ENCODE measurements at places on chromosomes 7 and 10. TPM values are rescaled to one million over a fixed set of nuclear protein-coding genes. Genes with fewer than 3 reads are reported as not detected.

- H3K4me3 ChIP-seq, result no peak overlapping the region
- H3K36me3 ChIP-seq, result no peaks in the 10 kb centered on the region
- H3K27ac ChIP-seq, result peak overlapping the region; percentile 39
- H3K4me1 ChIP-seq, result peaks cover 54% of the 10 kb centered on the region
Measured at GRCh38 chr10:13831711-13832141, 245.0 kb downstream of the PRPF18 start.

Gene CALCR
- total RNA-seq, result not detected

Gene SPDYE16
- not detected for total RNA-seq

DNA sequence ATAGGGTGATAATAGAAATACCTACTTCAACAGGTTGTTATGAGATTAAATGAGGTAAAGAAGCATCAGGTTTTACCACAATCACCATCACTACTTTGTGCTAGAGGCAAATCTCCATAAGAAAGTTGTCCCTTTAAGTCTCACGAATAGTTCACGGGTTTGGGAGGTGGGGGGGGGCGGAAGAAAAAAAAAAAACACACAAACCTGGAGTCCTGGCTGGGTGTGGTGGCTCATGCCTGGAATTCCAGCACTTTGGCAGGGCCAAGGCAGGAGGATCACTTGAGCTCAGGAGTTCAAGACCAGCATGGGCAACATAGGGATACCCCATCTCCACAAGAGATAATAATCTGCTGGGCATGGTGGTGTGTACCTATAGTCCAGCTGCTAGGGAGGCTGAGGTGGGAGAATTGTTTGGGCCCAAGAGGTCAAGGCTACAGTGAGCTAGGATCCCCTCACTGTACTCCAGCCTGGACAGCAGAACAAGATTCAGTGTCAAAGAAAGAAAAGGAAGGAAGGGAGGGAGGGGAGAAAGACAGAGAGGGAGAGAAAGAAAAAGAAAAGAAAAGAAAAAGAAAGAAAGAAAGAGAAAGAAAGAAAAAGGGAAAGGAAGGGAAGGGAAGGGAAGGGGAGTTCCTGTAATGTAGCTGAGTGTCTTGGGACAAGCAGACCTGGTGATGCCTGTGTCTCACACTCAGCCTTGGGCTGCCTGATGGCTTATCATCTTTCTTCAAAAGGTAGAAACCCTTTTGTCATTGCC is 231.4 kb downstream of the CREB5 start:
- no peaks in the 10 kb centered on the region for H3K36me3 ChIP-seq
- no peaks in the 10 kb centered on the region for H3K27me3 ChIP-seq
- H3K27ac ChIP-seq, result no peak overlapping the region
- no peak overlapping the region for H3K4me3 ChIP-seq

Gene MALRD1
- total RNA-seq, result 1.3 TPM

- H3K4me1 ChIP-seq, result no peaks in the 10 kb centered on the region
- H3K27me3 ChIP-seq, result no peaks in the 10 kb centered on the region
- H3K27ac ChIP-seq, result peak overlapping the region; percentile 59
Measured at GRCh38 chr10:60828489-60828852, 50.2 kb downstream of the CDK1 start.

DNA sequence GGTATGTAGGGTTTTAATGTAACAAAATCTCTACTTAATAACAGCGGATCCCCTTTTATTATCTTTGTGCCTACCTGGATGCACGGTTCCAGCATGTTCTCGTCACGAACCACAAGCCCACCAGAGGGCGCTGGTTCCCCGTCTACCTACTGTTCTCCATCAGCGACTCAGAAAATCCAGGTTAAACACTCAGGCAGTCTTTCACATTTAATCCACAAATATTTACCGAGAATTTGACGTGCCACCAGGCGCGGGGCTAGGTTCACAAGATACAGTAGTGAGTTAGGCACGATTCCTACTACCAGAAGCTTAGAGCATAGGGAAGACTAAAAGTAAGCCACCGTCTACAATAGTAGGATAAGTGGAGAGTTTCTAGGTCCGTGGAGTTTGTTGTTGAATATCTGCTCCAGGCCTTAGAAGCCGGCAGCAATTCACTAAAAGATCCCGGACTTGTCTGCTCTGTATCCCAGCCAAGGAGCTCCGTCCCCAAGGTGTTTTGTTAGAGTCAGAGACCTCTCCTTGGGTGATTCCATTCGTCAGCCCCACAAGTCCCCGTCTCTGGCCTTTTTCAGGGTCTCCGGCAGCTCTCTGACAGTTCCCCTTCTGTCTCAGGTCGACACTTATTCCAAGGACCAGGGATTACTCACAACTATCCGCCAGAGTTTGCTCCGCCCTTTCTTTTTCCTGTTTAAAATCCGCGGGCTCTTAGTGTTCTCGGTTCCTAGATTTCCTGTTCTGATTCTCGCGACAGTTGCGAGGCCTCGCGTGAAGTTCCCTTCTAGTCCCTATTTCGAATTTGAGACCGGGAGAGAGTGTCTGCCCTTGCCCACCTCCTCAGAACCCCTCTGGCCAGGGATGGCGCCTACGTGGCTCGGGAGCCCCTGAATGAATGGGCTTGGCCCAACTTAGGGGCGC is 1.5 kb upstream of the KAZALD1 start:
- peak overlapping the region; percentile 98 for H3K27ac ChIP-seq
- DNase-seq, result peak; percentile 93
- H3K4me1 ChIP-seq, result no peaks in the 10 kb centered on the region
- H3K4me3 ChIP-seq, result peak overlapping the region; percentile 72
- H3K27me3 ChIP-seq, result no peaks in the 10 kb centered on the region
- H3K36me3 ChIP-seq, result no peaks in the 10 kb centered on the region

Gene MOSPD3
- total RNA-seq, result 11.8 TPM

DNA sequence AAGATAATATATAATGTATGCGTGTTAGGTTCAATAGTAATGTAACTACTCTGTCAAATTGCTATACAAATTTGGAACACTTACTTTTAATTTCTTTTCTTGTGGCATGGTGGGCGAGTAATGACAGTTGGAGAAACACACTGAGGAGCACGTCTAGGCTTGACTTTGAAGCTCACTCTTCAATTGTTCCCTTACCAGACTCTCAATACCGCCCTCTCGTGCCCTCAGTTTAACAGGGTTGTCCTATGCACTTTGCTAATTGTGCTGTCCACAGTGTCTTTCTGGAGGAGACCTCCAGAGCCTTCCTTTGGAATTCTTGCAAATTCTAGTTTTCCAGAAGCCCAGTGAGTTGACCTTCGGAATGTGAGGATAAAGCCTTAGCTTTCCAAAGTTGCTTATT is 107.2 kb upstream of the RELN start:
- no peak for DNase-seq
- no peaks in the 10 kb centered on the region for H3K36me3 ChIP-seq
- H3K4me3 ChIP-seq, result no peak overlapping the region
- no peak overlapping the region for H3K27ac ChIP-seq
- no peaks in the 10 kb centered on the region for H3K27me3 ChIP-seq

DNA sequence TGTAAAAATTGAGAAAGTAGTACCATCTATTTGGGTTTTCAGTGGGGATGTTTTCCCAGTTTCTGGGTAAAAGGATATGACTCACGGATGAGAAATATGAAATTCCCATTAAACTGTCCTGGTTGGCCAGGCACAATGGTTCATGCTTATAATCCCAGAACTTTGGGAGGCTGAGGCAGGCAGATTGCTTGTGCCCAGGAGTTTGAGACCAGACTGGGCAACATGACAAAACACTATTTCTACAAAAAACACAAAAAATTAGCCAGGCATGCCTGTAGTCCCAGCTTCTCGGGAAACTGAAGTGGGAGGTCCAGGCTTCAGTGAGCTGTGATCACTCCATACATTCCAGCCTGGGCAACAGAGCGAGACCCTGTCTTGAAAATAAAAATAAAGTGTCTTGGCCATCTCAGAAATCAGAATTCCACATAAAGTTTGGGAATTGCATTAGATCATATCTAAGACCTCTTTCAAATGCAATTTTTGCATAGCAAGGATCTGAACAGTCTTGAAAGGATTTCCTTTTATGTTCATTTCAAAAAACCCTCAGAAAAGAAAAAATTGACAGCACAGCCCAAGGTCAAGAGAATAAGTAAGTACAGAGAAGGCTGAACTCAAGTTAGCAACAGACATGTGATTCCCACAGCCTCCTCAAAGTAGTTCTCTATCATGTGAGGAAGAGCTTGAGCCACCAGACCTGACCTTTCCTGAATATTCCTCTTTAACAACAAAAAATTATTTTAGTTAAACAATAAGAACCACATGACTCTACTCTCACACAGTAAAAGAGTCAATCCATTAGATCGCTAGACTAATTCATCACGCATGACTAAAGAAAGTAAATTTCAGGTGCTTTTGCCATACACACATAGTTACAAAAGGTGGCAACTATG is 141.5 kb upstream of the CAV2 start:
- H3K27ac ChIP-seq, result peak overlapping the region; percentile 82
- no peak overlapping the region for H3K4me3 ChIP-seq
- H3K27me3 ChIP-seq, result no peaks in the 10 kb centered on the region
- no peaks in the 10 kb centered on the region for H3K4me1 ChIP-seq

Gene TCERG1L
- not detected for total RNA-seq

GRCh38 chr7:140597428-140597949 is 43.1 kb downstream of the DENND2A start:
- H3K36me3 ChIP-seq, result no peaks in the 10 kb centered on the region
- peak overlapping the region; percentile 58 for H3K27ac ChIP-seq
- H3K4me3 ChIP-seq, result no peak overlapping the region
- H3K27me3 ChIP-seq, result no peaks in the 10 kb centered on the region

Gene SRPK2
- 19.8 TPM for total RNA-seq

GRCh38 chr7:131328377-131329175 is 900 bp downstream of the MKLN1 start:
- peak overlapping the region; percentile 99 for H3K27ac ChIP-seq
- H3K4me3 ChIP-seq, result peak overlapping the region; percentile 95
- no peak for DNase-seq

DNA sequence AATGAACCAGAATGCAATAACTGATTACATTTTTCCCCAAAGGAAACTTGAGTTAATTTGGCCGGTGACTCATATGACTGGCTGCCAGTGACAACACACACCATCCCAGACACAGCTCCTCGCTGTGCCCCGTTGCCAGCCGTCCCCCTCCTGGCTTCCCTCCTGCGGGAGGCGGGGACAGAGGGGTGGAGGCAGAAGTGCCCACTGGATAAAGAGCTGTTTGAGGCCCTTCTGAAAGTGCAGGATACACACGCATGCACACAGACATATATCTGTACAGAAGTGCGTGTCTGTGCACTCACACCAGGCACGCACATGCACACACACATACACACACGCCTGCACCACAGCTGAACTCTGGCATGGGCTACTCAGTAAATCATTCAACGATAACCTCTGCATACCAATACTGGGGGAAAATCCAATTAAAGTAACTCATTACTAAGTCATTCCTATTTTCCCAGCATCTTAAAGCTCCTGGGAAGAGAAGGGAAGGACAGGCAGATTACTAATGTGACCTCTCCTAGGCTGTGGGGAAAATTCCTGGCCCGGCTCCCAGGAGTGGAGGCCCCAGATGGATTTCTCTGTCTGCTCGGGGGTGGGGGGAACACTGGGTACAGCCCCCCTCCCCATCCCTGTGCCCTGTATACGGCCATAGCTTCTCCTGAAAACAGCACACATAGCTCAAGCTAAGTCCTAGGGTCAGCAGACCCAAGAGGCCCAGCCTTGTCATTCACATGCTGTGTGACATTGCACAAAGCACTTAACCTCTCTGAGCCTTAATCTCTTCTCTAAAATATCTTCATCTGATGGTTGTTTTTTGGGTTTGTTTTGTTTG is 52.3 kb upstream of the MYL10 start:
- no peaks in the 10 kb centered on the region for H3K27me3 ChIP-seq
- H3K4me1 ChIP-seq, result no peaks in the 10 kb centered on the region
- H3K4me3 ChIP-seq, result no peak overlapping the region
- DNase-seq, result peak; percentile 74

DNA sequence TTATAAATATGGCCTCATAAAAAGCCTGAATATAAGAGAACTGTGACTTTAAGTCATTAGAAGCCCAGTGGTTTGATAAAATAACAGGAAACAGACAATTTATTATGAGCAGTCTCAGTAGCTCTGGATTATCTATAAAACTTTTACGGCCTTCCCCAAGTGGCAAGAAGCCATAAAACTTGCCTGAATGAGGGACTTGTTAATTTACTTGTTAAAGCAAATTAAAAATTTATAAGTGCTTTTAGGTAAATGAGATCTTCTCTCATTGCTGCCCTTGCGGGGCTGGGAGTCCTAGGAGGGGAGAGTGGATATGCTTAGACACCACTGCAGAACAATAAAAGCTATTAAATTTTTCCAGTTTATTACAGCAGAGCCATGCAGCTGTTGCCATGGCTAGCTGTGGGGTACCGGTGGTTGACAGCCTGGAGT is 499.9 kb downstream of the AUTS2 start:
- no peaks in the 10 kb centered on the region for H3K27me3 ChIP-seq
- peak overlapping the region; percentile 32 for H3K27ac ChIP-seq
- H3K4me3 ChIP-seq, result no peak overlapping the region
- H3K36me3 ChIP-seq, result no peaks in the 10 kb centered on the region
- DNase-seq, result no peak

- DNase-seq, result no peak
- H3K4me1 ChIP-seq, result no peaks in the 10 kb centered on the region
- H3K4me3 ChIP-seq, result no peak overlapping the region
- H3K27me3 ChIP-seq, result no peaks in the 10 kb centered on the region
Measured at GRCh38 chr10:80630324-80630723, 92.6 kb downstream of the SH2D4B start.

DNA sequence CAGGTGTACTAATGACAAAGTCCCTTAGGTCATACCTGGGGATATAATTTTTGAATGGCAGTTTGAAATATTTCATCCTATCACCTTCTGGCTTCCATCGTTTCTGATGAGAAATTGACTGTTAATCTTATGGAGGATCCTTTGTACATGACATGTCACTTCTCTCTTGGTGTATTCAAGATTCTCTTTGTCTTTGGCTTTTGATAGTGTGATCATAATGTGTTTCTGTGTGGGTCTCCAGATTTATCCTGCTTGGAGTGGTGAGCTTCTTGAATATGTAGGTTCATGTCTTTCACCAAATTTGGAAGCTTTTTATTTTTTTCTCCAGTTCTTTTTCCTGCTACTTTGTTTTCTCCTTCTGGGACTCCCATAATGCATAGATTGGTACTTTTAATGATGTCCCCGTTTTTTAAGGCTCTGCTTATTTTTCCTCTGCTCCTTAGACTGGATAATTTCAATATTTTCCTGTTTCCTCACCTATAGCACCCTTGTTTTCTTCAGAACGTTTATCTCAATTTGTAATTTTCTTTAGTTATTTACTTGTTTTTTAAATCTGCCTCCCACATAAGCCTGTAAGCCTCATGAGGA is 4.4 kb downstream of the RBM33 start:
- no peaks in the 10 kb centered on the region for H3K36me3 ChIP-seq
- H3K4me1 ChIP-seq, result no peaks in the 10 kb centered on the region

Measured in right atrium auricular region (tissue), 2 donors.